ENCODE measurements at places on chromosomes 7 and 10.
A peak's percentile ranks its signal among the peaks of the same experiment; 100 is the strongest.

DNA sequence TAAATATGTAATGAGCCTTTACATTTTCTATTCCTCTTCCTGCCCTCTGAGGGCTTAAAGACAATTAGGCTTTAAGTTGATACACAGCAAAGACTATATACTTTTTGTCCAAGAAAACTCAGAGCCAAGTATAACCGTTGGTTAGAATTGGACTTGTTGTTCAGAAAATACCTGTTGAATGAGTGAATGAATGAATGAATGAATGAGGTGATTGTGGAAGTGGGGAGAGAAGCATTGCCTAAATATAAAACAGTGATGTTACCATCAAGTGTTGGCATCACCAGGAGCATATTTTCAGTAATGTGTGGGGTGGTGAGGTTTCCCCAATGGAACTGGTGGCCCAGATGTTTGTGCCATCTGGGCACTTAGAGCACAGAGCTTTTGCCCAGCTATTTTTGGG, 106.9 kb downstream of the AOAH start:
- no peak for DNase-seq

DNA sequence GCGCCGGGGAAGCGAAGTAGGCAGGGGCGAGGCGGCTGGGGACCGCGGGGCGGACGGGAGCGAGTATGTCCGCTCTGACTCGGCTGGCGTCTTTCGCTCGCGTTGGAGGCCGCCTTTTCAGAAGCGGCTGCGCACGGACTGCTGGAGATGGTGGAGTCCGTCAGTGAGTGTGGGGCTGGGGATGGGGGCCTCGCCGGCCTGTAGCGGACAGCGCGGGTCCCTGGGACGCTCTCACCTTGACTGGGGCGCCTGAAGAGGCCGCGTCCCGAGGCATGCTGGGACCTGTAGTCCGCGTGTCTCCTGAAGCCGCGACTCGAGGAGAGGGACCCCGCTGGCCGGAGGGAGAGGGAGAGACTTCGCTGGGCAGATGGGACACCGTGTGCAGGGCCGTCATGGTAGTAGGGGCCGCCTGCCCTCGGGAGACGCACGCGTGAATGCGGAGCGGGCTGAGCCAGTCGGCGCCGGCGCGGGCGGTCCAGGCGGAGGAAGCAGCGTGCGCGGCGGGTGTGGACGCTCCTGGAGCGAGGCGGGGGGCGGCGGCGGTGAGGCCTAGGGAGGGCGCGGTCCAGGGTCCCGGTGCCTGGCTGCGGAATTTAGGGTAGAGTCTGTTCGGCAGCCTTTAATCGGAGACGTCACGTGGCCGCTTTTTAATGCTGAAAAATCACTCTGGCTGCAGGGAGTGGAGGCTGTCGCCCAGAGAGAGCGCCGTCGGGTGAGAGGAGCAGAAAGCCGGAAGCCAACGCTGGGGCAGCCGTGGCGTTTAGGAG, at the start of gene NDUFB2:
TSS of gene NDUFB2 (plus strand) at position 29 of the 767 bp plus-strand sequence. CDS start at position 66, 37 bp downstream.
- peak; percentile 98 for DNase-seq

- no peak for DNase-seq
Measured at GRCh38 chr10:114879093-114879492, 57.5 kb downstream of the FHIP2A start.

- DNase-seq: no peak
Measured at GRCh38 chr7:2628130-2628482, 3.7 kb upstream of the TTYH3 start.

GRCh38 chr10:22825841-22826240, 102.0 kb upstream of the ARMC3 start:
- DNase-seq: no peak

DNA sequence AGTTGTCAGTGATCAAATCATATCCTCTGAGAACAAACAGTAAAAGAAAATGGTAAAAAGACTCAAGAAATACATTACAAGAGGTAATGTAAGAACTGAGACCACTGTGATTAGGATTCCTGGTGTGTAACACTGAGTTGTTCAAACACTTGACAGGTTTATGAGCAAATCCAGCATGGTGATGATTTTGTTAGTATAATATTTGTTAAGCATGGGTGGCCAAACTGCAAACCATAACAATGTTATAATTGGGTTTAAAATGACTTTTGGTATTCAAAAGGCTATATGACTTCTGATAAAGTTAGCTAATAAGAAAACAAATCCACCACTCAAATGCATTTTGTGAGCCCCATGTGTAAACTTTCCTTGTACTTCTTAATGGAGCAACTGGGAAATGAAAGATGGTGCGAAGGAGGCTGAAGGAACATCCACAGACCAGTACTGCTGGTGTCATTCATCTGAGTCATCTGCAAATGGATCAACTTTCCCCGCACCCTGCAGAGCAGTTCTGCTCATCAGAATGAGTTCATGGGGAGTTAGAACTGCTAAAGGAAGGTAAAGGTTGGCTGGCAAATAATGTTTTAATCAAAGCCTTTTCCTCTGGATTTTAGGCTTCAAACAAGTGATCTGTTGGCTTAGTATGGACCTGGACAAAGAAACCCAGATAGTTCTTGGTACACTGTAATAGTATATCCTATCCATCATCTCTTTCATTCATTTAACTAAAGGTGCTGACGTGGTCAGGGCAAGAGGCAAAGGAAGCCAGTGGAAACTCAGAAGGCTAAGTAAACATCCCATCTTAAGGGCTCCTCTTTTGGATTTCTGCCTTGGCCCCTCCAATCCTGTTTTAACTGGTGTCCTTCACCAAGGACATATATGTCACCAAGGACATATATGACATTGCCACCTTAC, 45.0 kb downstream of the AFAP1L2 start:
- no peak for DNase-seq

GRCh38 chr7:86664486-86664885, 20.8 kb downstream of the GRM3 start:
- DNase-seq: no peak

GRCh38 chr10:78971094-78971682, 97.6 kb upstream of the ZMIZ1 start:
- no peak for DNase-seq

DNA sequence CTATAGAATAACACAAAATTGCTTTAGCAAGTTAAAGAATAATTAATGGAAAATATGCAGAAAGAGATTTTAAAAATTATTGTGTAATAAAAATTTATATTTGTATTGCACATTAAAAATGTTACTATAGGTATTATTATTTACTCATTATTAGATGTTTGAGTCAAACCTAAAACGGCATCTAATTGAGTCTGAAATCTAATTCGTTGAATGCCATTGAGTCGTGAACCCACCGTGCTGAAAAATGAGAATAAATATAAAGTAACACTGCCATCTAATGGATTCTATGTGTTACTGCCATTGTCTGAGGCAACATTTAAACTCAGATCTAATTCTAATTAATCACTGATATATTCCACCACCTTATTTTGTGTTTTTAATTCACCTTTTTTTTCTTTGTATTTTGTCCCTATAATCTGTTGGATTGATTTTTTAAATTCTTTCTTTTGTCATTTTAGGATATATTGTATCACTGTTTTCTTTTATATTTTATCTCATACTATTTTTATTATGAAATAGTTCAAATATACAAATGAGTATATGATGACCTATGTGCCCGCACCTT, 62.2 kb downstream of the SAMD9 start:
- DNase-seq: no peak

DNA sequence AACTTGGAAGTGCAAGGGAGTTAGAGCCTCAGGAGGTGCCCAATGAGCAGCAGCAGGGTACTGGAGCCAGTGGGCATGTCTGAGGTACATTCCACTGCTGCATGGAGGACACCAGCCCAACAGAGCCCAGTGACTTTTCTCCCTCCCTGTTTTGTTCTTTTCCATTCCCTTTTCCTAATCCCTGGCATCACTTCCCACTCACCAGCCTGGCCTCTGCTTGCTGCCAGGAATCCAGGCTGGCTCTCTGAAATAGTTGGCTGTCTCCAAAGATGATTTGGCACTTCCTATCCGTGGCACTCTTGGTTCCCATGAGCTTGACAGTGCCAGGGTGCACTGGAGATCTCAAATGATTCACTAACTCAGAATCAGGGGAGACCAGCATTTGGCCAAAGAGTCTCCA, 97.7 kb upstream of the ZPBP start:
- no peak for DNase-seq

DNA sequence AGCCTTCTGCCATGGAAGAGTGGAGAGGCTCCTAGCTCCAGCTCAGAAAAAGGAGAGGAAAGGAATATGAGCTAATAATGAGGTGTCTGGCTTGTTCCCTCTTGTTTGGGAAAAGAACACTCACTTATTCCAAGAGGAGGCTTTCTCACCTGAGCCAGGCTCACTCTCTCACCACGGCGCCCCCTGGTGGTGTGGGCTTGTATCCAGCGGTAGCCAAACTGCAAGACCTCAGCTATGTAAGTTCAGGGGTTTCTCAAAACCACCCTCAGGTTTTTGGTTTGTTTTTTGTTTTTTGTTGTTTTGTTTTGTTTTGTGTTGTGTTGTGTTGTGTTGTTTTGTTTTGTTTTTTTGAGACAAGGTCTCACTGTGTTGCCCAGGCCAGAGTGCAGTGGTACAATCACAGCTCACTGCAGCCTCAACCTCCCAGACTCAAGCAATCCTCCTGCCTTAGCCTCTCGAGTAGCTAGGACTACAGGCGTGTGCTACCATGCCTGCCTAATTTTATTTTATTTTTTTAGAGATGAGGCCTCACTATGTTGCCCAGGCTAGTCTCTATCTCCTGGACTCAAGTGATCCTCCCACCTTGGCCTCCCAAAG, 124.0 kb downstream of the TMEM130 start:
- no peak for DNase-seq

DNA sequence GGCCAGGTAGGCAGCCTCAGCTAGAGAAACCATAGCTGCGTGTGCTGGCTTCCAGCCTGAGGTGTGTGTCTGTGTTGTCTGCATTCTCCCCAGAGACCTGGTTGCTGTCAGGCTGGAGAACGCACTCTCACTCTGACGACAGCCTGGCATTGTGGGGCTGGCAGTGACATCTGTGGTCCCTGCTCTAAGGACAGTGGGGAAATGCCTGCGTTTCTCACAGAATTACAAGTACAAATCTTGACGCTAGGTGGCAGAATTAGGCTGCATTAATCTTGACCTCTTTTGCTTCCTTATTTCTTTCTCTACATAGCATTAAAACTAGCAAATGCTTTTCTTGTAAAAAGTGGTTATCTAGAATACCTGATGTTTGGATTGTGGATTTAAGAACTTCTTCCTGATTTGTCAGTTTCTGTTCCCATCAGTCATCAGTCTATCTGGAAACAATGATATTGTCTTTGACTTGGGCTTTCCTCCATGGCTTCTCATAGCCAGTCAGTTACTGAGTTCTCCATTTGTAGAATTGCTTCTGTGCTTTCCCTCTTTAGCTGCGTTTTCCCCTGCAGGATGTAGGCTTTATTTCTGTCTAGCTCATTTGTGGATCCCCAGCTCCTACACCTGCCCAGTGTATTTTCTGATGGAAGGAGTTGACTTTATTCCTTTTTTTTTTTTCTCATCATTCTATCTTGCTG, 86.0 kb downstream of the FANK1 start:
- DNase-seq: no peak

DNA sequence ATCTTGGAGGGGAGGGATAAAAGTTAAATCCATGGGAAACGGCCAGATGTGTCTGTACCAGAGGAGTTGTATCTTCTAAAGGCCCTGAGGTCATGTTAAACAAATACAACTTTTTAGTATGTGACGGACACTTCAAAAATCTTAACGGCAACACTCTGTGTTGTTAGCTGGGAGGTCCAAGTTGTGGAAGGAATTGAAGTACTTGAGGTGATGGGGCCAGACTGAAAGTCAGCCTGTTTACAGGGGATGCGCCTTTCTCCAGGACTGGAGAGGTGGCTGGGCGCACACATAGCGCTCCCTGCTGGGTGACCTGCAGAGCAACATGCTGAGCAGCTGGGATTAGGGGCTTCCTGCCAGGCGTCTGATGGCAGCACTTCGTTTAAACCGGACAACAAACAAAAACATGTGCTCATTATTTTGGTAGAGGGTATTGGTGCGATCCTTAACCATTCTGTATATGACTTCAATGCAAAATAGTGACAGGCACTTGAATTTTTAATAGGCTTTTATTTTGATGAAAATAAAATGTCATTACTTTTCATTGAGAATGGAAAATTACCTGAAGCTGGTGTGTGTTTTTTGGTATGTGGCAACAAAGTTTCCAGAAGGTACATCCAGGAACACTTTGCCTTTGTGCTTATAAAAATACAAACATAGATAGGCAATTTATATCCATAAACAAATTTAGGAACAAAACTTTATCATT, 198.2 kb downstream of the MLLT10 start:
- DNase-seq: no peak

- DNase-seq: no peak
Measured at GRCh38 chr7:117780832-117781231, 92.4 kb downstream of the CTTNBP2 start.

DNA sequence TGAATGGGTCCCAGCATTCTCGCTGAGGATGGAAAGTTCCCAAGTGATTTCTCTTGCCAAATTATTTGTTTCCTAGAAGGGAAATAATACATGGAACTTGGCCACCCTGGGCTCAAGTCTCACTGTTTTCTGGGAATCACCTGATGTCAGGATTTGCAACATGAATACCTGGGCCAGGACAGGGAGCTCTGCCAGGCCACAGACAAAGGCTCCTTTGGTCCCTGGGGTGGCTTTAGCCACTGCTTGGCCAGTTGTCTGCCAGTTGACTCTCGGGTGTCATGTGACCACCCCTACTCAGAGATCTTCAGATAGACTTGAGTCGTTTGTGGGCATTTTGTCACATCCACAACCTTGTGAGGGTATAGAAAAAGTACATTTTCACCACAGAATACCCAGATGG, 258.0 kb upstream of the HABP2 start:
- no peak for DNase-seq

DNA sequence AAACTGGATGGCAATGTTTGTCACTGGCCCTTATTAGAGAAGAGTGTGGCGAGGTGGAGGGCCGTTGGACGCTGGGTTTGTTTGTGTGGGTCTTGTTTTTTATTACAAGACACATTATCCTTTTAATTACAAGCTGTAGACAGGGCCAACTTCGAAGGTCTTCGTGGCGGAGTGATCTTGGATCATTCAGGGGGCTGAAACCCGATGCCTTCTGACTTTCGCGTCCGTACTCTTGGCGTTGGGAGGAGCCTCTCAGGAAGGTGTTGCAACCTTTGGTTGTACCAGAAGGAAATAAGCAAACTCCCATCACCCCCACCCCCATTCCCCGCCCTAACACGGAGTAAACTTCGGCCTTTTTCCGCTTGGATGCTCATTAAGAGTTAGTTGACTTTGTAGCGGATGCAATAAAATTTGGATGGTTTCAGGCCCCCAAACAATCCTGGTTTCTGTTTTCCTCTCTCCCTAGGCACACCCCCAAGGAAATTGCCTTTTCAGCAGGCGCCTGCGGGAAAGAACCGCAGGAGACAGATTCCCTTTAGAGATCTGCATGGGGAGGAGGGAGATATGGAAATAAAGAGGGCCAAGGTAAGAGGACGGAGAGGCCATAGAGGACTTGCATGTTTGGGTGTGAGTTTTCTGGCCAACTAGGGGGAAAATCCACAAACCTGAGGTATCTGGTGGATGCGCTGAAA, 294.5 kb upstream of the NFE2L3 start:
- DNase-seq: no peak

All from chondrocyte (in vitro differentiated cells).